ENCODE measurements at places on chromosomes 7 and 10.

GRCh38 chr10:88852327-88852726 is 683 bp upstream of the ANKRD22 start:
- no peak for DNase-seq

- no peak for DNase-seq
Observed at GRCh38 chr10:70587045-70587658, 15.4 kb downstream of the PRF1 start.

DNA sequence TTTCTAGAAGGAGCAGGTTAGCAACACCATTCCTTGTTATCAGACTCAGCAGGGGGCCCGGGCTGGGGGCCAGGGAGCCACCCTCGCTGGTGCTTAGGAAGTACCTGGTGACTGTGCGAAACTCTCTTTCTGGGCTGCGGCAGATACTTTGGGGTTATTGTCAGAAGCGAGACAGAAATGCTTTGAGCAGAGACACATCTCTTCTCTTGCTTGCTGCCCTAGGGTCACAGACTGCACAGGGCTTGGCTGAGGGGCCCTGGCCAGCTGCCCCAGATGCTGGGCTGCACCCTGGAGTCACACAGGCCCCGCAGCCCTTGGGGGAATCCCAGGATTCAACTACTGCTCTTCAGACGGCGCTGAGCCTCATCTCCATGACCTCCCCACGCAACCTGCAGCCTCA is 91.9 kb downstream of the WDFY4 start:
- no peak for DNase-seq

DNA sequence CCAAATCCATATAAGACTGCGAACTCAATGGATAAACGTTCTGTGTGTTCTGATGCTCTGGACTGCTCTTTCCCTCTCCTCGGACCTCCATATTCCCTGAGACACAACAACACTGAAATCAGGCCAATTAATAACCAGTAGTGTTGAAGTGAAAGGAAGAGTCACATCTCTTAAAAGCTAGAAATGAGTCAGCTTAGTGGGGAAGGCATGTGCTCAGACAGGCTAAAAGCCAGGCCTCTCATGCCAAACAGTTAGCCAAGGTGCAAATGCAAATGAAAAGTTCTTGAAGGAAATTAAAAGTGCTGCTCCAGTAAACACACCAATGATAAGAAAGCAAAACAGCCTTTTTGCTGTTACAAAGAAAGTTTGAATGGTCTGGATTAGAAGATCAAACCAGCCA is 29.3 kb downstream of the TNS3 start:
- no peak for DNase-seq

GRCh38 chr7:139571651-139572050 is 48.2 kb downstream of the CLEC2L start:
- no peak for DNase-seq

GRCh38 chr7:127831318-127832219 is 179.6 kb downstream of the SND1 start:
- DNase-seq, result no peak

Measured in nephron progenitor cell (in vitro differentiated cells).